Stimulated activated CD8-positive, alpha-beta memory T cell treated with anti-CD3 and anti-CD28 coated beads, Interleukin-4, amount 100 ng/mL, for 24 hours (primary cell): ENCODE measurements at places on chromosomes 4 and X.

GRCh38 chr4:25638806-25639205, 16.8 kb upstream of the SLC34A2 start:
- DNase-seq, result no peak

DNA sequence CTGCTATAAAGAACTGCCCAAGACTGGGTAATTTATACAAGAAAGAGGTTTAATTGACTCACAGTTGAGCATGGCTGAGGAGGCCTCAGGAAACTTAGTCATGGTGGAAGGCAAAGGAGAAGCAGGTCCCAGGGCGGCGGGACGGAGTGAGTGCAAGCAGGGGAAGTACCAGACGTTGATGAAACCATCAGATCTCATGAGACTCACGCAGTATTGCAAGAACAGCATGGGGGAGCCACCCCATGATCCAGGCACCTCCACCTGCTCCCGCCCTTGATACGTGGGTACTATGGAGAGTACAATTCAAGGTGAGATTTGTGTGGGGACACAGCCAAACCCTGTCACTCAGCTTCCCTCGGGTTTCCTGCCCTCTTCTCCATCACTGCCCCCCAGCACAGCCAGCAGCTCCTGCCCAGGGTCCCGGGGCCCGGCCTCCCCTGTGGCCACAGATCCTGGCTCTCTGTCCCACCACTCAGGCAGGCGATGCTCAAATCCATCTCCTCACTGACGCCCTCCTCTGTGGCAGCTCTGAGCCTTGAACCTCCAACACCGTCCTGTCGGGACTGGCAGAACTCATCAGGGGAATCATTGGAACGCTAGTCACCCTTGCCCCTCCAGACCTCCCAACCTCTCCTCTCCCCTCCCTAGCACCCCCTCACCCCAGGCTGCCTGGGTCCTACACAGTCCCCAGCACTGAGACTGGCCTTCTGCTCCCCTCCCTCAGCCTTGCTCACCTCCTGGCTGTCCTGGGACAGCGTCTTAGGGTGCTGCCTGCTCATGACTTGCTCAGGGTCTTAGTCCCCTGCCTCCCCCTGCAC, 37.6 kb downstream of the FGFRL1 start:
- no peak for DNase-seq

DNA sequence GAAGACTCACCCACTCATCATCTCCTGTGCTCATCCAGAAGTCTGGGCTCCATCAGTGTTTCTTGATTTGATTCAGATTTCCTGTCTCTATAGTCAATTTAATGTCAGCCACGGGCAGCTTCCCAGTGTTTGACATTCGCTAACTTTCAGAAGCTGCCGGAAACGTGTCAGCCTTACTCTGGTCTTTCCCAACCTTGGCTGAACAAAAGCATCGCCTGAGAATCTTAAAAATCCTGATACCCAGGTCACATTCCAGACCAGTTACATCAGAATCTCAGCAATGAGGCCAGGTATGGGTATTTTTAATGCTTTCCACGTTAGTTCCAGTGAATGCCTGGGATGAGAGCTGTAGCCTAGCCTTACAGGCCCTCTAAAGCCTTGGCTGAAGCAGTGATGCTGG, 233.8 kb downstream of the FRMPD4 start:
- no peak for DNase-seq

DNA sequence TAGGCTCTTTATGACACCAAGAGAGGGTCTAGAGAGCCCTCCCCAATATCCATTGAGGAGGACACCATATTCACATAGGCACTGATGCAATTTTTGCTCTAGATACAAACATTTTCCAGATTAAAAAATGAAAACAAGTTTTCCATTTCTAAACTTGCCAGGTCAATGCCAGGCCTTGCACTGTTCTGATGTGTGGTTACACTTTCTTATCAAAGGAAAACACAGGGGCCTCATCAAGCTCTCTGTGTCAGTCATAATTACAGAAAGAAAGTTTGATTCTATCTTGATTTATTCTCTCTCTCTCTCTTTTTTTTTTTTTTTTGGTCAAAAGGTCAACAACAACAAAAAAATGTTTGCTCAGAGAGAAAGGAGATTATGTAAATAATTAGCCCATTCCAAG, 80.2 kb upstream of the ACSL4 start:
- no peak for DNase-seq

GRCh38 chr4:62320612-62321011, 1120.5 kb downstream of the ADGRL3 start:
- DNase-seq, result no peak
